SK-MEL-5 (cell line): ENCODE measurements at places on chromosomes 13 and 19. TPM values are rescaled to one million over a fixed set of nuclear protein-coding genes. Genes with fewer than 3 reads are reported as not detected.

DNA sequence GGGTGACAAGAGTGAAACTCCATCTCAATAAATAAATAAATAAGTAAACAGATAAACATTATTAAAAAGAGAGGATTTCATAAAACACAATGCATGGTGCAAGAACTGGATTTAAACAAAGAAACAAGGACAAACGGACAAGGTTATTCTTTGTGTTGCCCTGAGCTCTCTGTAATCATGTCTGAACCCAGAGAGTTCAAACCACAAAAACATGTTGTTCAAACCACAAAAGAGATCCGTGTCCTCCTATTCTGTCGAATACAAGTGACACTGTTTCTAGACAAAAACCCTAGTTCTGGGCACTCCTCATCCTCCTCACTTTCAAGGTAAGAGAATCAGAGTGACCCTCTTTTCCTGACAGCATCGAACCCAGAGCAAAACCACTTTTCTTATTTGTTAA is 4.6 kb upstream of the TPRX2 start:
- DNase-seq: no peak

DNA sequence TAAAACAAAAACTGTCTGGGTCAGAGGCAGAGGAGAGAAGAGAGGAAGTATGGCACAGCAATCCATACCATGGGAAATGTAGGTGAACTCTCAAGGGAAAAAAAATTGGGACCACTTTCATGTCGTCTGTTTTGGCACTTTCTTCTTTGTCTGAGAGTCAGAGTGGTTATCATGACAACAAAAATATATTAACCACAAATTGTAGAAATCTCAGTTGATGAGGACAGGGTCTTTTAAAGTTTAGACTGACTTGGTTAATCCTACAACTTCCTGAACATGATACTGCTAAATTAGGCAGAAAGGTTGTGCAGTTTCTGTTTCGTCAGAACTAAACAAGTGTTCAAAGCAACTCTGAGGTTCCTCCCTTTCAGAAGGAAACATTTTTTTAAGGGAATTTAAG is 15.2 kb downstream of the KLF5 start:
- DNase-seq: no peak

GRCh38 chr13:69180034-69180433 is 927.6 kb upstream of the ATXN8OS start:
- DNase-seq: no peak

Gene LILRB4
- total RNA-seq: not detected in 2 replicates

Gene HCST
- not detected in 2 replicates for total RNA-seq

DNA sequence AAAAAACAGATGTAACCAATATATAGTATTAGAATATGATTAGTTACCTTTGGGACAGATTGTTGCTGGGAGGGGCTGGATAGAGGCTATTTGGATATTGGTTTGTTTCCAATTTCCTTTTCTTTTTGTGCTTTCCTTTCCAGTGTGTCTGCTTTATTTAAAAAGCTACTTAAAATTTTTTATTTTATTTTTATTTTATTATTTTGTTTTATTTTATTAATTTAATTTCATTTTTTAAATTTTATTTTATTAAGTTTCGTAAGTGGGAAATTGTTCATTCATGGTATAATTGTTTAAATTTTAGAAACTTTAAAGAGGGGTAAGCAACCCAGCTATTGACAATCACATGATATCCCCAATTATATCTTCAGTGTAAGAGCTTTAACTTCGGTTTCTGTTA is 2077.0 kb upstream of the PCDH20 start:
- no peak for DNase-seq

Gene CEACAM1
- 31.2 and 38.8 TPM in 2 replicates for total RNA-seq

Gene CA11
- 5.1 and 7.1 TPM in 2 replicates for total RNA-seq

GRCh38 chr19:32566246-32566830 is 14.7 kb upstream of the PDCD5 start:
- DNase-seq: peak; percentile 40

DNA sequence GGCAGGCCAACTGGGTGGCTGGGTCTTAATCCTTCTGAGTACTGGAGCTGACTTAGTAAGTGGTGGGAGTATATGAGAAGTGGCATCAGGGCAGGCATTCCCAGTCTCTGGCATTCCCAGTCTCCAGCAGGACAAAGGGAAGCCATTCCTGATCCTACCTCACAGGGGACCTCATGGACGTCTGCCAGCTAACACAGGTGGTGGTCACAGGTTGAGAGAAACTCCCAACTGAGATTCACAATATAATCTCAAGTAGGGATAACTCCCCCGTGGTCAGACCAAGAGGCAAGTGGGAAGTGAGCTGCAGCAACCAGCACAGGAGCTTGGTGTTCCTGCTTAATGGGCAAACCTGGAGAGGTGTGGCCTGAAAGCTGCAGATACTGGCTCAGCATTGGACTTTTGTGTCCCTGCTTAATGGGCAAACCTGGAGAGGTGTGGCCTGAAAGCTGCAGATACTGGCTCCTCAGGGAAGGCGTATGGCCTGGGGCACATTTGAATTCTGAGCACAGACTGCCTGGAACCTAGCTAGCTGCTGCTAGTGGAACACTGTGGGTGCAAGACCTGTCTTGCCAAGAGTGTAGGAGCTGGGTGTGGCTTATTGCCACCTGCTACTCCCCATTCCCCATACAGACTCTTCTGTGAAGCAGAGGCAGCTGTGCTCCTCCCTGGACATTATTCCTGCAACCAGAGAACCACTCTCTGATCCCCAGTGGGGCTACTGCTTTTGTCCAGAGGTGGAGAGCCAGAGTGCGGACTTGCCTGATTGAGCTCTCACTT is 25.9 kb upstream of the OR10H2 start:
- no peak for DNase-seq

GRCh38 chr13:109241160-109241559 is 545.2 kb downstream of the IRS2 start:
- DNase-seq: no peak

DNA sequence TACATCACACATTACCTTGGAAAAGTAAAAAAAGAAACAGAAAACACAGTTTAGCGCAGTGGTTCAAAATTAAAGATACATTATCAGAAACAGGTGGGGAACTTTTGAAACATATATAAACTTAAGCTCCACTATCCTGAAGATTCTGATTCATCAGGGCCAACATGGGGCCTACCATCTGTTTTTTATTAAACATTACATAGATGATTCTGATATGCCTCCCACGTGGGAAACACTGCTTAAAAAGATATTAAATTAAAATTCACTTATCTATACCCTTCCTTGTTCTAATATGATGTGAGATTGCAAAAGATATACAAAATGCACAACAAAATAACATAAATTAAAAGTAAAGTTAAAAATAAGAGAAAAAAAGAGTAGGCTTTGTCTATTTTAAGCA is 125.0 kb downstream of the VWA8 start:
- DNase-seq: no peak

DNA sequence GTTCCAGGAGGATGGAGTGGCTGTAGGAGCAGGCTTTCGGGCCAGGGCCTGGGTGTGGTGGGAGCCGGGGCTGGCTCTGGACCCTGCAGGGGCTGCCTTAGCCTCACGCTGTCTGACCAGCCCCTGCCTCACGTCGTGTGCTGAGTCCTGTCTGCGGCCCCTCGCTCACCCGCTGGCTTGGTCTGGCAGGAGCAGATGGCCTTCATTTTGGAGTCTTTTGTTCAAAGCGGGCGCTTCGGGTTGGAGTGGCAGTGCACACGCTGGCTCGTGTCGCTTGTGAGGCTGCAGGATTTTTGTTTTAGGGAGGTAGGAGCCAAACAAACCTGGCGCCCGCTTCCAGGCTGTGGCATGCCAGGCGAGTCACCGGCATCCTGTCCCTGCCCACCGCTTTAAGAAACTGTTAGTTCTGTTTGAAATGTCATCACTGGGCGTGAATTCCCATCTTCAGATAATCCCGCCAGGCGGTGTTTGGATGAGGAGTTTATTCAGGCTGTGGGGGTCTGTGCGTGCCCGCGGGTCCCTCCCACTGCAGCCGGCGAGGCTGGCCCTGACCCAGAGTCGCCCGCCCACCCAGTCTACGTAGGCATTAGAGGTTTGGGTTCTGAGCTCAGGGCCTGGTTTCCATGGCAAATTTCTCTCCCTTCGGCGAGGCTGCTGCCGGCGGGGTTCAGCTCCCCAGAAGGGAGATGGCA is 89.8 kb downstream of the KDM4B start:
- DNase-seq: no peak

DNA sequence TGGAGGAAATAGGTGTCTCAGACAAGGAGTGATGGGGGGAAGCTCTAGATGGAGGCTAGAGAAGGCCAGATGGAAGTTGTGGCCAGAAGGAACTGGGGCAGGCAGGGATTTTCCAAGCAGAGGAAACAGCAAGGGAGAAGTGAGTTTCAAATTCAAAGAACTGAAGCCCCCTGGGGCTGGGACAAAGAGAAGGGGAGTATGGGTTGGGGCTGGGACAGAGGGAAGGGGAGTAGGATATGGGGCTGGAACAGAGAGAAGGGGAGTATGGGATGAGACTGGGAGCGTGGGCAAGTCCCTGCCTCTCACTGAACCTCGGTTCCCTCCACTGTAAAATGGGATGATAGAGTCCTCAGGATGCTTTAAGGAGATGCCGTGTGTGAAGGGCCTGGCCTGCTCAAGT is 1.9 kb upstream of the GTF2F1 start:
- DNase-seq: no peak

DNA sequence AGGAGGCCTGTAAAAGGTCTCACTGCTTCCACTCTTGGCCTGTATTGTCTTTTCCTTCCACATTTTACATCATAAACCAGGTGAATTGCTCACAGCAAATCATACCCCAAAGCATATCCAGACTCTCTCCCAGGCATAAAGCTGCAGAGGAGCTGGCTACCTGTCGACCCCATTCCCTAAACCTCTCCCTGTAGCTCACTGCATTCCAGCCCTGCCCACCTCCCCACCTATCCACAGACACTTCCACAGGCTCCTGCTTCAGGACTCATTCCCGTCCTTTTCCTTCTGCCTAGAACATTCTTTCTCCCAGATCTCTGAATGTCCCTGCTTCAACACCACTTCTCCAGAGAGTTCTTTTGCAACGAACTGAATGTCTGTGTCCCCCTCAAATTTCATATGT is 46.4 kb upstream of the STARD13 start:
- no peak for DNase-seq

- no peak for DNase-seq
Measured at GRCh38 chr19:54692298-54692615, 29.5 kb downstream of the LILRB4 start.
